Stimulated activated CD4-positive, alpha-beta T cell treated with anti-CD3 and anti-CD28 coated beads, Interleukin-4, amount 100 ng/mL, for 1 hour (primary cell): ENCODE measurements at places on chromosomes 12 and 14.

GRCh38 chr12:104273503-104273902 lies 30.0 kb upstream of the EID3 start:
- DNase-seq = no peak

DNA sequence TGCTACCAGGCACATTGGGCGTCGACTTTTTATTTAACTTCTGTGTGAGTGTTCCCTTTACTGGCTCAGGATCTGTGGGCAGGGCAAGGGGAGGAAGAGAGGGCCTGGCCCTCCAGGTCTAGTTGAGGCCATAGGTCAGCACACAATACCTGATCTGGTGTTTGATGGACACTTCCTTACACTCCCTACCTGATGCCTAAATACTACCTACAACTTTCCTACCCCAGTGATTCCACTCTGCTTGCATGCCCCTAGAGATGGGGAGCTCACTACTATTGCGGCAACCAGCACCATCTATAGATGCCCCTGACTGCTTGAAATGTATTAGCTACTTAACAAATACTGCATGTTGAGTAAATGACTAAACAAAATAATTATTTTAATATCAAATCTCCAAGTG lies 20.8 kb upstream of the BEGAIN start:
- DNase-seq = no peak

DNA sequence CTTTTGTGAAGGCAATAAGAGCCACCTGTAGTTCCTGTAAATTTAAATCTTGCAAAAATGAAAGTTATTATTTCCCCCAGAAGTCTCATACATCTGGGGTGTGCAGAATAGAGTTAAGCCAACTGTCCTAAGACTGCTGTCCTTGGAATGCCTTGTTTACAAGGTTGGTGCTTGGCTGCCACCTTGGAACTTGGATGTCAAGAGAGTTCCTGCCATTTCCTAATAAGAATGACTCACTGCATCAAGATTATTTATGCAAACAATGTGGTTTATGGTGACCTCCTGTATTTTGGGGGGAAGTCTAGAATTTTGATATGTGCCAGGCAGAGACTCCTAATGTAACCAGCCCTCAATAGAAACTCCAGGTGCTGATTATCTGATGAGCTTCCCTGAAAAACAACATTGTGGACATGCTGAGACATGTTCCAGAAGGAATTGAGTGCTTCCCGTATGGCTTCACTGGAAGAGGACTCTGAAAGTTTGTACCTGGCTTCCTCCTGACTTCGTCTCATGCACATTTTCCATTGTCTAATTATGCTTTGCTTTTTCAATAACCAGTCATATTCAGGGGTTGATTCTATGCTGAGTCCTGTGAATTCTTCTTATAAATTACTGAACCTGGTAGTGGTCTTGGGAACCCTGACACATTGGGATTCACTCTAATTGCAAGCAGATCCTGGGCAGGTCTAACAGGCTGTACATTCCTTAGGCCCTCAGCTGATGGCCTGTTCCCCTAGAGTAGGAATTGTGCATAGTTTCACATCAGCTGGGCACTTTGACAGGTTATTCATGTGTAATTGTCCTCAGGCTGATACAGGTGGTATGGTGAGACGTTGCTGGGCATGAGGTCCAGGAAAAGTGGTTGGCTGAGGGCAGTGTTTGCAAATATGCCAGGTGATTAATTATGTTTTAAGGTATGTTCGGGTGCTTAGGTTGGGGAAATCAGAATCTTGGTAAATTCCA lies 1370.7 kb upstream of the TMEM132C start:
- no peak for DNase-seq

GRCh38 chr12:58066296-58066695 lies 124.9 kb downstream of the ATP23 start:
- no peak for DNase-seq

DNA sequence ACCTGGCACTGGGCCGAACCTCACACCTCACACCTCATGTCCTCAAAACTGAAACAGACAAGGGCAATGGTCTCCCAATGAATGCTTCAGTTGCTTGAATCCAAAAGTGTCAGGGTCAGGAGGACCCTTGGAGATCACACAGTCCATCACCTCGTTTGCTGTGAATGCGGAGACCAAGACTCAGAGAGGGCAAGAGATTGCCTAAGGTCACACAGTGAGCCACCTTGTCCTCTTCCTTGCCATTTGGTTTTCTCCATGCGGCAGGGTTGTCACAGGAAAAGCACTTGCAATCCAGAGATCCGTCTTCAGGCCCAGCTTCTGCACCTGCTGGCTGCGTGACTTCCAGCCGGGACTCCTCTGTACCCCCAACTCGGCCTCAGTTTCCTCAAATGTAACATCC lies 28.0 kb downstream of the MVK start:
- DNase-seq = no peak

- DNase-seq = no peak
Measured at GRCh38 chr12:74514098-74514872, 23.4 kb upstream of the ATXN7L3B start.

- no peak for DNase-seq
Measured at GRCh38 chr12:93415723-93416464, 25.9 kb downstream of the UBE2N start.

DNA sequence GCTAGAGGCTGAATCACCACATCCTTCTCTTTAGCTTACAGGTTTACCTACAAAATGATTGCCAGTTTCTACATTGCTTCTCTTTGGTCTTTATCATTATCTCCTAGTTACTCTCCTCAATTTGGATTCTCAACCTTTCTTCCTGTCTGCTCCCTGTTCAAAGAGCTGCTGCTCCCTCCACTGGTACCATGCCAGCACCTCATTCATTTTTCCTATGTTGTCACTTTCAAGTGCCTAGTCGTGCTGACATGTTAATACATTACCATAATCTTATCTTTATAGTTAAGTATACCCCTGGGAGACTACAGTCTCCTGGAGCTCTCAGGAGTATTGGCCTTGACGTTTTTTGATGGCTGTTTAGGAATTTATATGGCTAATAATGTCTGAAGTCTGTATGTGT lies 14.2 kb downstream of the FRS2 start:
- no peak for DNase-seq

DNA sequence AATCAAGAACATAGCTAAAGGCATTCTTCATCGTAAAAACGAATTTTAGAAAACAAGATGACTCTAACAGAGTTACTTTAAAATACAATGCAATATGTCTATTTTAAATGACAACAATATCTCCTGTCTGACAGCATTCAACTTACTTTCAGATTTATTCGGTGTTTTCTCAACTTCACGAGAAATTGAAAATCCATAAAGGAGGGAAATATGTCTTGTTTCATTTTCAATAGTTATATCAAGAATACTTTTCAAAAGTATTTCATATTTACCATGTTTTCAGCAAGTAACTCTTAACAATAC lies 254.8 kb downstream of the DAD1 start:
- DNase-seq = no peak

GRCh38 chr14:40100544-40101196 lies 668.4 kb upstream of the FBXO33 start:
- no peak for DNase-seq

- no peak for DNase-seq
Measured at GRCh38 chr14:89588016-89588415, 171.0 kb upstream of the FOXN3 start.

DNA sequence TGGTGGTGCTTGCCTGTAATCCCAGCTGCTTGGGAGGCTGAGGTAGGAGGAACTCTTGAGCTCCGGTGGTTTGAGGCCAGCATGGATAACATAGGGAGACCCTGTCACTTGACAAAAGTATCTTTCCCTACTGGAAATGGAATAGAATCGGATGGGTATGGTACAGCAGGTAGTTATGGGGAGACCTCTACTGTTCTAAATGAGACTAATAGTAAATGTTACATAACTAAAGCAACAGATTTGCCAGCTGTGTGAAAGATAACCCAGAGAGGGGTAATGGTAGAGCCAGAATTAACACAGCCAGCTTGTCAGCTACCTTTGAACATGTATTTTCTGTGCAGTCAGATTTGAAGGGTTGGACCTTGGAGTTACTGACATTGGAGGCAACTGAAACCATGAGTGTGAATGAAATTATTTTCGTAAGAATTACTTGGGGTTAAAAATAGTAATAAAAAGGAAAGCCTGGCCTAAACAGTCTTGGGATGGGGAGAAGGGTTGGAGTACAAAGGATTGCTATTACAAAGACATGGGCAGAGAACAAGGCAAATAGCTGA lies 21.7 kb upstream of the NUP107 start:
- DNase-seq = no peak

- no peak for DNase-seq
Measured at GRCh38 chr12:72790273-72790672, 518.1 kb downstream of the TRHDE start.

DNA sequence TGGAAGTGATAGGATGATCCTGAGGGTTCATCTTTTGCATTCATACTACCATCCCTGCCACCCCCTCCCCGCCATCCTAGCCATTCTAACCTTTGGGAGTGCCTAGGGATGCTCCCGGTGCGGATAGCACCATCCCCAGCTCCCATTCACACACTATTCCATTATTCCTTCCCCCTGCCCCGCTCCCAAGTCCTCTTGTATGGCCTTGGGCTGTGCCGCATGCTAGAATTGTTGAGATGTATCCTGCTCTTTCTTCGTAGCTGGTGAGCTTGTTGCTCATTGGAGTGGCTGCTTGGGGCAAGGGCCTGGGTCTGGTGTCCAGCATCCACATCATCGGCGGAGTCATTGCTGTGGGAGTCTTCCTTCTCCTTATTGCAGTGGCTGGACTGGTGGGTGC lies 644 bp downstream of the TSPAN31 start:
- no peak for DNase-seq

- no peak for DNase-seq
Measured at GRCh38 chr12:126163984-126164383, 1098.7 kb downstream of the AACS start.

DNA sequence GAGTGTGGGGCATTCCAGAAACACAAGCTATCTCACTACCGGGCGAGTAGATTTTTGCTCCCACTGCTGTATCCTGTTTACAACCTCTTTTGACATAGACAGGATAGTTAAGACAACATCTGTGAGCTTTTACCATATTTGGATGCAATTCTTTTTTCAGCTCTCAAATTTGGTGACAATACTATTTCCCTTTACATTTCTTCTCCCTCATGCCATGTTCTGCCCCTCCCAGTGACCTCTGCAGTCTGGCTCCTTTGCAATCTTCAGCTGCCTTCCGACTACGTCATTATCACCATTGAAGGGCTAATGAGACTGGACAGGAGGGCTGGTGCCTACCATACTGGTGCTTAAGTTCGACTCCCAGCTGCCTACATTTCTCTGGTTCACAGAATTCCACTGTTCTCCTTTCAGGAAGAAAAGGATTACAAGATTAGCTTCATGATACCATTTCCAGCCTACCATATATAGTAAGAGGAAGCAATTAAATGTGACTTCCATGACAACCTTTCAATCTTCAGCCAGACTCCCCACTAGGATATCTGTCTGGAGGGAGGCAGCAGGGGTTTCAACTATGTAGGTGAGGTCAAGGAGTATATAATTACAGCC lies 251.6 kb downstream of the PHLDA1 start:
- no peak for DNase-seq

GRCh38 chr12:57079821-57080220 lies 1.2 kb upstream of the NEMP1 start:
- no peak for DNase-seq

DNA sequence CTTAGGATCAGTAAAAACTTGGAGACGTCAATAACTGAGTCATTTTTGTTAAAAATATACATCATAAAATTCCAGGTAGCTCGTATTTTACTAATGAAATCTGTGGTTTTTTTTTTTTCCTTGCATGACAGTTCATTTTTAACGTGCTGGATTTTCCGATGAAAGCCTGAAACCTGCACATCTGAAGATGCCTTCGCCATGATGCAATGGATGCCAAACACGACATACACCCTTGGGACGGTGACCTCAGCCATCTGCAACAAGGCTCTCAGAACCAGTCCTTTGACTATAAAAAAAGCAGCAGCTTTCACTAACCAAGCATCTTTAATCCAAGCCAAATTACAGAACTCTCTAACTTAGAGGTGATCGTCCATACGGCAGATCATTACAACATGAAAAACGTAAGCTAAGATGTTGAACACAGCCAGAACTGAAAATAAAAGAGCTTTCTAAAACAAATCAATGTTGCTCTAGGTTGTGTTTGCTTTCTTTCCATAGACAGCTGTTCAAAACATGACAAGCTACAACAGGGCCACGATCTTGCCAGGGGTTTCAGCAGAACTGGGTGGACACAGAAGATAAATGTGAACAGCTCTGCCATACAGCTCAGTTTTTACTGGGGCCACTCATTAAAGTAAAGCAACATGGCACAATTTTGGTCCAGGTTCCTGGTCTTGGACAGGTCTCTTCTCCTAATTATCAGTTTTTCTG lies 7.8 kb downstream of the NIN start:
- no peak for DNase-seq

GRCh38 chr14:67553547-67553946 lies 20.5 kb downstream of the PLEKHH1 start:
- no peak for DNase-seq

DNA sequence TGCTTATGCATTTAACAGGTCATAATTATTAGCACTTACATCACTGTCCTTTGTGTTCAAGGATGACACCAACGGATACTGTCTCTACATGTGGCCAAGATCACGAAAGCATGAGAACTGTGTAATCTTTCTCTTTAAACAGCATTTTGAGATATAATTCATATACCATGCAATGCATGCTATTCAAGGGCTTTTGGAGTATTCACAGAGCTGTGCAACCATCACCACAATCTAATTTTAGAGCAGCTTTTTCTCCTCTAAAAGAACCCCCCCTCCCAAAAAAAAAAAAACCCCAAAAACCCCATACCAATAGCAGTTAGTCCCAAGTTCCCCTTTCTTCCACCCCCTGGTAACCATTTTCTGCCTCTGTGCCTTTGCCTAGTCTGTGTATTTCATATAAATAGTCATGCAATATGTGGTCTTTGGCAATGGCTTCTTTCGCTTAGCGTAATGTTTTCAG lies 60.6 kb downstream of the SPRING1 start:
- no peak for DNase-seq

- DNase-seq = no peak
Measured at GRCh38 chr12:102992297-102992696, 34.8 kb downstream of the ASCL1 start.

- DNase-seq = no peak
Measured at GRCh38 chr12:68932128-68932960, 627 bp downstream of the CPM start.

GRCh38 chr12:100311317-100311716 lies 44.3 kb downstream of the SCYL2 start:
- no peak for DNase-seq
